Natural killer cell treated with Interleukin-12 subunit alpha and Interleukin-12 subunit beta and Interleukin-15 and Interleukin-18, amount 100 ng/mL, for 72 hours (primary cell): ENCODE measurements at places on chromosomes 2 and 18. TPM values are rescaled to one million over a fixed set of nuclear protein-coding genes. Genes with fewer than 3 reads are reported as not detected.
A peak's percentile ranks its signal among the peaks of the same experiment; 100 is the strongest.

DNA sequence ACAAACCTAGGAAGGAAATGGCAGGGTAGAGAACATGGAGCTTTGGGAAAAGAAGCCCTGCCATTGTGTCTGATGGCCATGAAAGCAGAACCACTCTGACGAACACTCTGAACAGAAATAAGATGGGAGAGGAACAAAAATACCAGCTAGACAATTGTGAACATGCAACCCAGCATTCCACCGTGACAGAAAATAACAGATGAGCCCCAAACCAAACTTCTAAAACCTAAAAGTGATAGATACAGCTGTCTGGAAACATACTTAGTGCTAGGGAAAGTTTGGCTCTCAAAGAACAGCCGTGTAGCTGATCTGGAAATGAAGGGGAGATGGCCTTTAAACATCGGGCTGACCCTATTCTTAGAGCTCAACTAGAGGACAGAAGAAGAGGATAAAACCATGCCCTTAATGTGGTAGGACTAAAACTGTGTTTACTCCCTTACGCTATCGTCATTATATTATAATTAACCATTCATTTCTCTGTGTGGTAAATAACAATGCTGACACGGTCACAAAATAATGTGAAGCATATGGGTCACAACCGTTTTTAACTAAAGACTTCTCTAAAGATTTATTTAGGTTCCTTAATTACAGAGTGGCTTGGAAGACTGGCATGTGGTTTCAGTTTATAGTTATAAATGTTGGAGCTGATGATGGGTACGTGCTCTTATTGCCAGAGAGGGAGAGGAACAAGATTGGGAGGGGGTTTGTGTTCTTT lies 80.6 kb downstream of the MYO1B start:
- no peak for DNase-seq

DNA sequence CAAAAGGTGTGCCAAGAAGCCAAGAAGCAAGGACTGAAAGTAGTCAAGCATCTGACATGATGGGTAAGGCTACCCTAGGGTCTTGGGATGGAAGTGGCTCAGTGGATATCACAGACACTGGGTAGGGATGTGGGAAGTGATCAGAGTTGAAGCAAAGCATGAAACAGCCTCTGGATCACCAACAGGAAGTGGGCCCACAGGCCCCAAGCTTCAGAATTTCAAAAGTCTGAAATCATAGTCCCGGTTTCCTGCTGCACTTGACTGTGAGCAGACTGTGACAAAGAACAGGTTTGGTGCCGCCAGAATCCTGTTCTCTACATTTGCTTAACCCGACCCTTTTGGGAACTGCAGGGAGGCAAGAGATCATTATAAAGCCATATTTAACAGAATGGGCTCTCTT lies 57.4 kb downstream of the SP100 start:
- no peak for DNase-seq

GRCh38 chr2:157758586-157758985 lies 117.5 kb downstream of the ACVR1 start:
- DNase-seq, result no peak

GRCh38 chr2:126882736-126883665 lies 15.7 kb upstream of the TEX51 start:
- DNase-seq, result no peak

- DNase-seq, result no peak
Observed at GRCh38 chr2:217325251-217325650, 465.4 kb upstream of the TNP1 start.

DNA sequence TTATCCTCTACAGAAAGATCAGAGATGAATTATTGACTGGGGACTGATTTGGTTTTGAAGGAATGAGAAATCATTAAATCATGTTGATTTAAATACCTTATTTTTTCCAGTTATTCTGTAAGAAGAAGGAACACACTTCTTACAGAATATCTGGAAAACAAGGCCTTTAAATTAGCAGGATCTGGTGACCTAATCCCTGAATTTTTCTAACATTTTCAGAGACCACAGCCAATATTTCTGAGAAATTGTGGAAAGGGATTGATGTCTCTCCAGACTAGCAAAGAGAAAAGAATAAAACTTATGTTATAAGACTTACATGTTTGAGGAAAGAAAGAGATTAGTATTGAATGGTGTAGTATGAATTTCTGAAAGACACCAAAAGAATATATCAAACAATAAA lies 104.0 kb downstream of the KCNE4 start:
- no peak for DNase-seq

DNA sequence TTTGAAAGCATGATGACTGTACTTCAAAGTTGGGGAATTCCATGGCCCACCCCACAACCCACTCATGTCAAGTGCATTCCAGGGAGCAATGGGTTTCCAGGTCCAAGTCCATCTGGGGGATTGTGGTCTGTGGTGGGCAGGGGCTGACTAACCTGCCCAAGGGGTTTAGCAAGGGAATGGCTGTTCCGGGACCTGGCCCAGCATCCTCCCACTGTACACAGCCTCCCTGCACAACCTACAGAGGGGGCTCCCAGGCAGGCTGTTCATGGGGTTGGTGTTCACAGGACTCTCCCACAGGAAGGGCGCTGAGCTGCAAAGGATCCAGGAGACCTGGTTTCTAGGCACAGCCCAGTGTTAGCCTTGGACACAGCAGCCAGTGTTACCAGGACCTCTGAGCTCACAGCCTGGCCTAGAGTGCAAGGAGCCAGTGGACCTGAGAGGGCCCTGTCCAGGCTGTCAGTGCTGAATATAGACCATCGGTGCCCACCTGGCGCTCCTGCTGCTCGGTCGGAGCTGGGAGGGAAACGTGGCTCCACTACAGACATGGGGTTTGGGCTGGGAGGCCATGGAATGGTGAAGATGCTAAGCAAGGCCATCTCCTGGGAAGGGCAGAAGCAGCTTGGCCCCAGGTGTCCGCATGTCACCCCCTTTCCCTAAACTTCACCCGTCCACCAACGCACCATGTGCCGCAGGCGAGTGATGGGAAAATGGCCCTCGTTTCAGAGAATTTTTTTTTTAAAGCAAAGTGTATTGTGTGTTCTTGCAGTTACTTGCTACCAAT lies 317.2 kb downstream of the GBX2 start:
- DNase-seq, result no peak

DNA sequence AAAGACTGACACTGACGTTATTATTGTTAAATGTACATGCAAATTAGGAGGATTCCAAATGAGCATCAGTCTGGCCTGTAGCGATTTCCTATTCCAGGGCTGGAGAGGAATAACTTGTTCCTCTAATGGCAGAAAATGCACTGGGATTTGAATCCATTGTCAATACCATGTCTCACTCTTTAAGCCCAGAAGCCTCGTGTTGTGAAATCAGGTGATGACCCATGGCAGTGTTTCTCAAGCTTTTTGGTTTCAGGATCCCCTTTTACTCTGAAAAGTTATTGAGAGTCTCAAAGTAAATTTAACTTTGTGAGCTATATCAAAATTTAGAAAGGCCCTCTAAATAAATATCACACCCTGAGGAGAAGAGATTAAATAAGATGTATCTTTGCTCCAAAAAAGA lies 279.2 kb downstream of the GALR1 start:
- DNase-seq, result no peak

- DNase-seq, result no peak
Observed at GRCh38 chr2:620004-620403, 57.2 kb downstream of the TMEM18 start.

DNA sequence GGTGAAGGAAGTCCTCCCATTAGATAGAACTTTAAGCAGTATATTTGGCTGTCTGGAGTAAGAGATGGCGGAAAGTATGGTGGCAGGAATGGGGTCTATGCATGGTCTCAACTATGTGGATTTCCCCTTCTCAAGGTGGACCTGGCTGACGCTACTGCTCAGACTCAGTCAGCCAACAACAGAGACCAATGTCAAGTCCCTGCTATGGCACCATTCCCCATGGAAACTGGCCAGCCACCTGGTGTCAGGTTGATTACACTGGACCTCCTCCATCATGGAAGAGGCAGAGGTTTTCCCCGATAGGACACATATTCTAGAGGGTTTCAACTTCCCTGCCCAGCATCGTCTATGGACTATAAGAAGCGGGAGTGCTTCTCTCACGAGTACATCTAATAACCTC lies 8.6 kb upstream of the FAHD2A start:
- DNase-seq, result no peak

GRCh38 chr2:240789501-240790369 lies 30.3 kb downstream of the KIF1A start:
- peak; percentile 58 for DNase-seq

DNA sequence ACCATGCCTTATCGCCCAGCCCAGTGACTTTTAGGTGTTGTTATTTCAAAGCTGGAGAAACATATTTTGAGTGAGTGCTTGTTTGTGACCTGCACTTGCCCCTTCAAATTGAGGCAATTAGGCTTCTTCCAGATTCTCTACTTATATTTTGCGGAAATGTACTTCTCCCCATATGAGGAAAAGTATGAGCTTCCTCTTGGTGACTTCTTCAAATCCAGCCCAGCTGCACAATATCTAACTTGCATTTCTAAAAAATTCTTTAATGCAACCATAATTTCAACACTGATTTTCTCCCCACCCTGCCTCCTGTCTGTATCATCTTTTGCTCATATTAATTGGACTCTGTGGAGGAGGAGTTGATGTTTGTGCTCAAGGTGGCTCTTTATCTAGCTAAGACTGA lies 391.2 kb upstream of the POU3F3 start:
- DNase-seq, result no peak

- DNase-seq, result no peak
Observed at GRCh38 chr2:125364984-125365265, 1291.0 kb upstream of the GYPC start.

DNA sequence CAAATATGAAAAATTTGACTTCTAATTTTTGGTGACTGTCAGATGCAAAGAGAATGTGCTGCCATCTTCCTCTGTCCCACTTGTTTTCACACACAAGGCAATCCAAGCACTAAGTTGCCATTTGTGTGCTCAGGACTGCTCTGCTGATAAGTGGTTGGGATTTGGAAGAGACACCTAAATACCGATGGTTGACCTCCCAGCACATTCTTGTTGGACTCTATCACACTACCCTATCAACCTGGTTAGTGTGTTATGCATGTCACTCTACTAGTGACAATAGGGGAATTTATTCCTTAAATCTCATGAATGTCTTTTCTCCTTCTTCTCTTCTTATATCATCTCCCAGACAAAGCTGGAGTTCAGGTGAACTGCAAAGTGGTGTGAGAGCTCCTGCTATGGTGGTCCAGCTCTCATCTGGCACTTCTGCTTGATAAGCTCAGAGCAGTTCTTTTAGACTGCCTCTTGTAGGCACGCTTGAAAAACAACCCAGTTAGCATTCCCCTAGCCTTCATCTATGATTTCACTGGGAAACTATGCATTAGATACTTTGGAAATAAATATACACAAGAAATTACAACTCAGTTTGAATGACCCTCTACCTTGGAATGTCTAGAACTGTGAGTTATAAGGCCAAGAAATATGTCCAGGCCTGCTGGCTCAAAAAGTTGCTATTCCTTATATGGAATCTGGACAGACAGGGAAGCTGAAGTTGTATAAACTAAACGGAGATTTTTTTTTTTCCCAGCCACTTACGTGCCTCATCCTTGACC lies 404.8 kb downstream of the MEIS1 start:
- DNase-seq, result no peak

DNA sequence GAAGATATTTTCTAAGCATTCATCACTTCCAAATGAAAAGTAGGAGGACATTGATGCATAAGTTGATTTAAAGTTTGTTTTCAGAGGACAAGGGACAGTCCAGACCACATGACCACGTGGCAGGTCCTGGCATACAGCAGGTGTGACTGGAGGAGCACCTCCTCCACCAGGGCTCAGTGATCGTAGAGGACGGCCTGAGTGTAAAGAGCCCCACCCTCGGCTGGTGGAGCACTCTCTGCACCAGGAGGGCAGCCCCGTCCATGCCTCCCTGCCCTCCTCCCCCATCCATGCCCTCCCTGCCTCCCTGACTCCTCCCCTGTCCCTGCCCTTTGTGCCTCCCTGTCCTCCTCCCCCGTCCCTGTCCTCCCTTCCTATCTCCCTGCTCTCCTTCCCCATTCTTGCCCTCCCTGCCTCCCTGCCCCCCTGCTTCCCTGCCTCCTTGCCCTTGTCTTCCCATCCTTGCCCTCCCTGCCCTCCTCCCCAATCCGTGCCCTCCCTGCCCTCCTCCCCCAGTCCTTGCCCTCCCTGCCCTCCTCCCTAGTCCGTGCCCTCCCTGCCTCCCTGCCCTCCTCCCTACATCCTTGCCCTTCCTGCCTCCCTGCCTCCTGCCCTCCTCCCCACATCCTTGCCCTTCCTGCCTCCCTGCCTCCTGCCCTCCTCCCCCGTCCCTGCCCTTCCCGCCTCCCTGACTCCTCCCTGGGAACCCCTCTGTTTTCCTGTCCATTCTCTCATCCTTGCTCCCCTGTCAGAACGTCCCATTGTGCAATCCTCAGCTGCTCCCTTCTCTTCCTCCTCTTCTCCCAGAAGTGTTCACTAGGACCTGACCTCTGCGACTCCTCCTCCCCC lies 47.9 kb downstream of the ANKMY1 start:
- no peak for DNase-seq

DNA sequence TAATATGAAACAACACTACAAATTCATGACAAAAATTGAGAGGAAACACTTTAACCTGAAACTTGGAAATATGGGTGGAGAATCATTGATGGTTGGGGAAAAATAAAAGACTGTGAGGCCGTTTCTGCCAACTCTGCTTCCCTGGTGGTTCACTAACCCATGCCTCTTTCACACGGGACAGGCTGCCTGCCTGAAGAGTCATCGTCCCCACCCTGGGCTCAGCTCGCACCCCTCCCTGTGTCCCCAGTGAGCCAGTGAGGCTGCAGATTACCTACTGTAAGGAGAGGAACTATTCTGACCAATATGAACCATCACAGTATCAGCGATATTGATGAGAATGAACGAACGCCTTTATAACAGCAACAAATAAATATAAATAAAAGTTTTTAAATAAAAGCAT lies 357.8 kb upstream of the CDH20 start:
- no peak for DNase-seq

GRCh38 chr18:45722899-45723298 lies 1.1 kb upstream of the SLC14A1 start:
- peak; percentile 80 for DNase-seq

GRCh38 chr2:101106453-101107181 lies 44.6 kb downstream of the TBC1D8 start:
- no peak for DNase-seq

- no peak for DNase-seq
Observed at GRCh38 chr2:157149270-157149669, 108.2 kb upstream of the GALNT5 start.

RPIA gene
- total RNA-seq, result 53.5 TPM

CCDC150 gene
- total RNA-seq, result 43.5 TPM

LRATD1 gene
- not detected for total RNA-seq

GAREM2 gene
- total RNA-seq, result 4.1 TPM

NIF3L1 gene
- 23.2 TPM for total RNA-seq

RTP5 gene
- total RNA-seq, result not detected

KLHL30 gene
- not detected for total RNA-seq

FABP1 gene
- not detected for total RNA-seq

SNORC gene
- total RNA-seq, result 1.5 TPM

IL18R1 gene
- 219 TPM for total RNA-seq
